ENCODE measurements at places on chromosomes 12 and 14.
A peak's percentile ranks its signal among the peaks of the same experiment; 100 is the strongest.

GRCh38 chr12:121992059-121992879, 29.4 kb upstream of the BCL7A start:
- no peak for DNase-seq

DNA sequence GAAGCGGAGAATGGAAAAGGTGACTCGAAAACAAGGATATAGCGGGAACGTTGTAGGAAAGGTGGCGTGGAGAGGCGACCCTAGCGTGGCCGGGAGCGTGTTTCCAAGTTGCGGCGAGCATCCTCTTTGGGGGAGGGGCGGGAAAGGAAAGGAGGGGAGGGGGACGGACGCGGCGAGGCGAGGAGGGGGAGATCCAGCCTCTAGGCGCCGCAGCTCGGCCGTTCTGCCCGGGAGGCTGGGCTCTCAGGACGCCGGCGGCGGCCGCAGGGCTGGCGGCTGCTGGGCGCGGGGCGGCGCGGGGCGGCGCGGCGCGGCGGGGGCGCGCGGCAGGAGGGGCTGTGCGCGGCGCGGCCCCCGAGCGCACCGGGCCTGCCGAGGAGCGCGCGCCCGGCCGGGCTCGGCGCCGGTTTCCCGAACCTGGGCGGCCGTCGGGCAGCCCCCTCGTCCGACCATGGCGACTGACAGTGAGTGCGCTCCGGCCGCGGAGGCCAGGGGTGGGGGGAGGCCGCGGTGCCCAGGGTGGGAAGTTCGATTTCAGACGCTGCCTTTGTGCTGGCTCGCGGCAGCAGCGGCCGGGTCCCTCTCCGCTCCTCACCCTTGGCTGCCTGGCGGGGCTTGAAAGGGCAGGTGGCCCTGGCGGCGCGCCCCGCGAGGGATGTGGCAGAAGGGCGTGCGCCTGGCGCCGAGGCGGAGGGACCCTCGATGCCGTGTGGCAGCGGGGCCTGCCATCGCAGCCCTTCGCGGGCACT, 50.3 kb downstream of the SNAPC1 start:
- no peak for DNase-seq

DNA sequence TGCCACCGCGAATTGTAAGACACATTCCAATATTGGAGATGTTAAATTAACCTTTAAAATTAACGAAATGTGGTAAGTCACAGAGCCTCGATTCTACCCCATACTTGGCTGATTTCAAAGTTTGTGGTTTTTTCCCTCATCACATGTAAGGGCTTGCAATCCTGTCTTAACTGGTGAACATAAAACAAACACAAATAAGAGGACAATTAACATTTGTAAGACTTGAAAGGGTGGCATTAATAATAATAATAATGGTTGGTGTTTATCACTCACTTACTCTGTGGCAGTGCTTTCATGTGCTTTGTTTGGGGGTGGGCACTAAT, 26.6 kb downstream of the PPFIBP1 start:
- peak; percentile 48 for DNase-seq

DNA sequence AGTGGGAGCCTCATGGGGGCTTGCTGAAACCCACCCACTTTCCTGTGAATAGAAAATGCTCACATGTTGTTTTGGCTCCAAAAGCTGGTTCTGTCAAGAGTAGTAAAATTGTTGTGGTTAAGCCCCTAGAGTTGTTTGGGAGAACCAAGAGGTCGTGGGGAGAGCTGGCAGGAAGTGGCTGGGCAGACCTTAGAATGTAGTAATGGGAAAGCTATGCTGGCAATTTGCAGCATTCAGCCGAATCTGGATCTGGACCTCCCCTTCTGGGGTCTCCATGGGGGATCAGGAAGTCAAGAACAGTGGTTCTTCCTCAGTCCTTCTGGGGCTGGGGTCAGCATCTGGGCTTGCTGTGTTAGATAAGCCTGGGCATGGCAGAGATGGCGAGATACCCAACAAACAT, 150.6 kb upstream of the TBX3 start:
- no peak for DNase-seq

DNA sequence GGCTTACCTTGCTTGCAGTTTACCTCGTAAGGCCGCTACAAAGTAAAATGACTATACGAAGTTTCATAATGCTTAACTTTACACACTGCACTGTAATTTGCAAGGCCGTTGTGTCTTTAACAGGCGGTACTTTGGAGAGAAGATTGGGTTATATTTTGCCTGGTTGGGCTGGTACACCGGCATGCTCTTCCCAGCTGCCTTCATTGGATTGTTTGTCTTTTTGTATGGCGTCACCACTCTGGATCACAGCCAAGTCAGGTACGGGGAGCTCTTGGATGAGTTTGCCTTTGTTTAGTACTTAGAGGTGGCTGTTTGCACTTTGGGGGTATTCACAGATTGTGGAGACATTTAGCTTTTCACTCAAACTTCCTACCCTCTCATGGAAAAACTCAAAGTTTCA, 167.8 kb downstream of the SLC5A8 start:
- DNase-seq: no peak

GRCh38 chr12:98592825-98593322, 612 bp upstream of the SLC25A3 start:
- peak; percentile 77 for DNase-seq

DNA sequence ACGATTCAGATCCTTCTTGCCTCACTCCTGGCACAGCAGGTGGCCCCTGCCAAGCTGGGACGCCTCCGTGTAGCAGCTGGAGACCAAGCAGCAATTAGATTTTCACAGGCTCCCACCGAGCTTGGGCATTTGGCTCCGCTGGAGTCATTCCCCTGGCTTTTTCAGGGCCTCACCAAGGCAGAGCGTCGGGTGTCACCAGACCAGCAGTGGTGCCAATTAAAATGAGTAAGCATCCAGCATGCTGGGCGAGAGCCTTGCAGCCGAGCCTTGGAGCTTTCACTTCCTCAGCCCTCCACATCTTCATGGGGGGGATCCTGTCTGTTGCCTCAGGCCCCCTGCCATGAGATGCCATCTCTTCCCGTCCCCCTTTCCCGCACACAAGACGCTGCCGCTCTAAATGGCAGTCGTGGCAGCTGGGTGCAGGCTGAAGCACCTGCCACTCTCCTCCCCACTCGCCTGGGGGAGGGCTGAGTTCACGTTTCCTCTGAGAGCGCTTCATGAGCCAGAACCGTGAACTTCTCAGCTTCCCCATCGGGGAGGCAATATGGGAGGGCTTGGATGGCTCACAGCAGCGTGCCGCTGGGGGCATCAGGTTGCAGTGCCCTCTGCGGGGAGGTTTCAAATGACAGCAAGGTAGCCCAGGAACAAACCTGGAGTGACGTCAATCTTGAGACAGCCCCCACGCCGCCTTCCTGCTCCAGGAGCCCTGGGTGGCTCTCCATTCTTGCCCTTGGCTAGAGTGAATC, 11.7 kb downstream of the TPCN1 start:
- DNase-seq: no peak

GRCh38 chr12:23356927-23357708, 592.4 kb downstream of the SOX5 start:
- DNase-seq: no peak

DNA sequence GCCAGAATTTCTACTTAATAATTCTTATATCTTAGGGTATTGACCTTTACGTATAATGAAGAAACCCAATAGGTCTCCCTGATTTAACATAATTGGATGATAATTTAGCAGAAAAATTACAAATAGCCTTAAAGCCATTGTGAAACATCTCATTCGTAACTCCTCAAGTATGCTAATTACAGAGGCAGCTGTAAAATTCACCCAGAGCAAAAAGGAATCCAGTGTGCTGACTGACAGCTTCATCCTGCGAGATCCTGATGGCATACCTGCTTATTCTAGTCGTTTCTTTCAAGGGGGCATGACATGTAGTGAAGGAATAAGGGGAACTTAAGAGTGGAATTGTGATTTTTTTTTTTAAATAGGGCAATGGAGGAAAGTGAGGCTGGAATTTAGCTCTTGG, 291.5 kb downstream of the FUT8 start:
- no peak for DNase-seq

GRCh38 chr14:101445278-101445677, 116.0 kb upstream of the DIO3 start:
- DNase-seq: no peak

DNA sequence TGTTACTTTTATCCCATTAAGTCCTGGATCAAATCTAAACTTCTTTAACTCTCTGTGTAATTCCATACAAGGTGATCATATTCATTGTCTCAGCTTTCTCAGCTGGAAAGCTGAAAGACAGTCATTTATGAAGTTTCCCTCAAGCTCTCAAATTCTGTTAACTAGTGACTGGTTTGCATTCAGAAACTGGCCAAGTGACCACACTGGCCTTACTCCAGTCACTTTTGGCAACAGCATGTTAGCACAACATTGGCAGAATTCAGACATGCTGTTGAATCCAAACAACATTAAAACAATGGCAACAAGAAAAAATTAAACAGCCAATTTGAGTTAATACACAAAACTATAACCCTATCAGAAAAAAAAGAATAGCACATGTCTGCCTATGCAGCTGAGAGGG, 343.3 kb downstream of the MDGA2 start:
- DNase-seq: no peak

GRCh38 chr14:31297701-31298344, 90.2 kb upstream of the HECTD1 start:
- DNase-seq: no peak

DNA sequence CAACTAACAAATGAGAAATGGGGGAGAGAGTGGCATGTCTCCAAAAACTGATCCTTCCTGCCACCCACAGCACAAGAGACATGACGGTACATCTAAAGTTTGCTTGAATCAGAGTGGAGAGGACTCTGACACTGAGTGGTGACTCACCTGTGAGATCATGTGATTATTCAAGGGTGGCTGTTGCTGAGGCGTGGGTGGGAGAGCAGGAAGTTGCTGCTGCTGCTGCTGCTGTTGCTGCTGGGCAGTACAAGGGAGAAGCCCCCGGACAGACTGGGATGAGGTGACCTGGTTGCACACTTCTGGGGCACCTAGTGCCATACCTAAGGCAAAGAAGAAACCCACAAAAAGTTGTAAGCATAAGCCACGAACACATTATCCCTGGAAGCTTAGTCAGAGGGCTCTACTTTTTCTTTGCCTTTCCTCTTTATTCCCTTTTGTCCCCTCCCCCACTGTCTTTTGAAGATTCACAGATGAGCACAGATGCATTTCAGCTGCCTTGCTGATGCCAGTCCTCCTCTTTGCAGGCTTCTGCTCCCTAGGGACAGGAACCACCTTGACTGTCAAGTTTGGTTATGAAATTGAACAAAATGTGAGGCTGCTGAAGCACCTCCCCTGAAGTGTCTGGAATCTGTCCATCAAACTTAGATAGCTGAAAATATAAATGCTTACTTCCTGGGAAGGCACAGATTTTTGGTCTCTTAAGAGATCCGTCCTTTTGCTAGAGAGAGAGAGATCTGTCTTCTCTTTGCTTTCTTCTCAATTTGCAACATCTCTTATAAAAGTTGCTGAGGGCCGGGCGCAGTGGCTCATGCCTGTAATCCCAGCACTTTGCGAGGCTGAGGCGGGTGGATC, 29.4 kb upstream of the STAC3 start:
- peak; percentile 54 for DNase-seq

DNA sequence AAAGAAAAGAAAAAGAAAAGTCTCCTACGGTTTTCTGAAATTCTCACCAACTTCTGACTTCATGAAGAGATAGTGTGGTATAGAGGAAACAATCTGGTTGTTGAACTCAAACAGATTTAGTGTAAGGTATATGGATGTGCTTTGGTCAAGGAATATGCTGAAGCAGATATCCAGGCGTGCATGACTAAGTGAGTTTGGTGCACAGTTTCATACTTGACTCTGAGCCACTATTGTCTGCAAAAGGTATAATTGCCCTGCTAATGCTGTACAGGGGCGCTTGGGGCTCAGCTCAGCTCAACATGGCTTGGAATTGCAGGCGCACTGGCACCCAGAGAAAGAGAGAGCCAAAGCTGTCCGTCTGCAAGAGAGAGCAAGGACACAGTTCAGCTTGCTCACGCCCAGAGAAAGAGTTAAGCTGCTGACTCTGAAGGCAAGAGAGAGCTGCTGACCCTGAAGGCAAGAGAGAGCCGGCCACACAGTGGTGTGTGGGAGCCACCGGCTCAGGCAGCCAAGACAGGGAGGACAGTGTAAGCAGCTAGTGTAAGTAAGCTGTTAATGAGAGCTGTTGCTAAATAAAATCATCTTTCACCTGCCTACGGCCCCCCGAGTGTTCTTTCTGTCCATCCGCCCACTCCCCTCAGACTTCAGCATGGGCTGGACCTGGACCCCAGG, 66.4 kb upstream of the SLC38A4 start:
- DNase-seq: no peak

- no peak for DNase-seq
Observed at GRCh38 chr12:132578118-132578517, 32.3 kb downstream of the LRCOL1 start.

DNA sequence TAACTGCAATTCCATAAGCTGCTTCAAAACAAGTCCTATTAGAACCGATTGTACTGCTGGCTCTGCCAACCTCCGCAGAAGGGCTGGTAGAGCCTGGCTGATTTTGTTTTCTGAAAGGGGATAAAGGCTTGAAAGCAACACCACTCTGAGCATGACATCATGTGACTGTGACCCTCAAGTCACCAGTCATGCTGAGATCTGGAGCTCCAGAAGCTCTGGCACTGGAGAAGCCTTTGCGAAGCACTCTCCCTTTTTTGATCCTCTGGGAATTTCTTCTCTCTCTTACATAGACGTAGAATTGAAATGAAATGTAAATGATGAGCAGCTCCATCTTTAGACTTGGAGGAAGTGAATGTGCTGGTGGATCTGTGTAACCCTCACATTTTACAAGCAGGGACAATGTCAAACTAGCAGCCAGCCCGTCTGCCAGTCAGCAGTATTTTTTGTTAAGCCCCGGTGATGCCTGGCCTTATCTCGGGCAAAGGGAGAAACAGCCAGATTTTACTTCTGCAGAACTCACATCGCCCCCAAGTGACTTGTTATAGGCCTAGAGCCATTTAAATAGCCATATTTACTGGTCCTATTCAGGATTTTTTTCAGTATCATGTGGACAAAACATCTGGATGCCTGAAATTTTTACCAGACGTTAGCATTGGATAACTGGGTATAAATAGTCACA, 112.1 kb upstream of the NPAS3 start:
- DNase-seq: peak; percentile 11

- no peak for DNase-seq
Observed at GRCh38 chr12:57133916-57134315, 5.6 kb downstream of the LRP1 start.

DNA sequence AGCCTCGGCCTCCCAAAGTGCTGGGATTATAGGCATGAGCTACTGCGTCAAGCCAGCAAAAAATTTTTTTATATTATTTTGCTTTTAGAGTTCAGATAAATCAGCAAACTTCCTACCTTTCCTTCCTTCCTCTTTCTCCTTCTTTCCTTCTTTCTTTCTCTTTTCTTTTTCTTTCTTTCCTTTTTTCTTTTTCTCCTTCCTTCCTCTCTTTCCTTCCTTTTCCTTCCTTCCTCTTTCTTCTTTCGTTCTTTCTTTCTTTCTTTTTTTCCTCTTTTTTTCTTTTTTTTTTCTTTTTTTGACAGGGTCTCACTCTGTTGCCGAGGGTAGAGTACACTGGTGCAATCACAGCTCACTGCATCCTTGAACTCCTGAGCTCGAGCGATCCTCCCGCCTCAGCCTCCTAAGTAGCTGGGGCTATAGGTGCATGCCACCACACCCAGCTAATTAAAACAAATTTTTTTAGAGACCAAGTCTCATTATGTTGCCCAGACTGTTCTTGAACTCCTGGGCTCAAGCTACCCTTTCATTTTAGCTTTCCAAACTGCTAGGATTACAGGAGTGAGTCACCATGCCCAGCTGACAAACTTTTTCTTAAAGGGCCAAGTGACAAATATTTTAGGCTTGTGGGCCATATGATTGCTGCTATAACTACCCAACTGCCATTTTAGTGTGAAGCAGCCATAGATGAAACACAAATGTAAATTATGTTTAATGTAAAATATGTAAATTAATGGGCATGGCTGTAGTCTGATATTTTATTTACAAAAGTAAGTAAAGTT, 7.1 kb upstream of the WASHC4 start:
- DNase-seq: peak; percentile 51

GRCh38 chr12:94429633-94430032, 30.0 kb downstream of the CEP83 start:
- DNase-seq: peak; percentile 23
